ENCODE measurements at places on chromosomes 4 and X.

DNA sequence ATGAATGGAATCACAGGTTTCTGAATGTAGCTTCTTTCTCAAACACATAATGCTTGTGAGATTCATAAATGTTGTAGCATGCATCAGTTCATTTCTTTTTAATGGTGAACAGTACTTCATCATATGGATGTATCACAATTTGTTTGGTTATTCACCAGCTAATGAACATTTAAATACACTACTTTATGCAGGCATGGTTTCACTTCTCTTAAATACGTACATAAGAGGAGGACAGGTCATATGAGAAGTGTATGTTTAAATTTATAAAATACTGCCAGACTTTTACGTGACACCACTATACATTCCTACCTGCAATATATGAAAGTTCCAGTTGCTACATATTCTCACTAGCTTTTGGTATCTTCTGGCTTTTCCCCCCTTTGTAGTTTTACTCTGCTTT, 65.4 kb downstream of the ANKRD17 start:
- DNase-seq = no peak

GRCh38 chr4:46211406-46211805, 87.6 kb upstream of the GABRG1 start:
- no peak for DNase-seq

DNA sequence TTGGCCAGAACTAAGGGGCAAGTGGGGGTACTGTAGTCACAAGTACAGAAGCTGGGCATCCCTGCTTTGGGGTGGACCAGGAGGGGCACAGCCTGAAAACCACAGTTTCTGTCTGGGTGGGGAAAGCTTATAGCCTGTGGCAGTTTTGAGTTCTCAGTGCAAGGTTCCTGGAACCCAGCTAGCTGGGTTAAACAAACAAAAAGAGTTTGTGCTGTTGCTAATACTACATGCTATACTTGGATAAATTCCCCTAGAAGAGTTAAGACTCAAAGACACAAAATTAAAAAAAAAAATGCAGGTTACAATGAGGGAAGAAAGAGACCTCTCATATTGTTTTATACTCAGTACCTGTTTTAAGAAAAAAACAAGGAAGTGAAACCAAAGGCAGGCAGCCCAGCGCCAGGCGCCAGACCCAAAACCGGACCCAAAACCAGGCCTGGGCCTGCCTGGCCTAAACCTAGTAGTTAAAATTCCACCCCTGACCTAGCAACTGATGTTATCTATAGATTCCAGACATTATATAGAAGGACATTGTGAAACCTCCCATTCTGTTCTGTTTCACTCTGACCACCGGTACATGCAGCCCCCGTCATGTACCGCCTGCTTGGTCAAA, 50.8 kb downstream of the SLC2A9 start:
- no peak for DNase-seq

GRCh38 chr4:147863808-147864472, 132.1 kb downstream of the ARHGAP10 start:
- no peak for DNase-seq

DNA sequence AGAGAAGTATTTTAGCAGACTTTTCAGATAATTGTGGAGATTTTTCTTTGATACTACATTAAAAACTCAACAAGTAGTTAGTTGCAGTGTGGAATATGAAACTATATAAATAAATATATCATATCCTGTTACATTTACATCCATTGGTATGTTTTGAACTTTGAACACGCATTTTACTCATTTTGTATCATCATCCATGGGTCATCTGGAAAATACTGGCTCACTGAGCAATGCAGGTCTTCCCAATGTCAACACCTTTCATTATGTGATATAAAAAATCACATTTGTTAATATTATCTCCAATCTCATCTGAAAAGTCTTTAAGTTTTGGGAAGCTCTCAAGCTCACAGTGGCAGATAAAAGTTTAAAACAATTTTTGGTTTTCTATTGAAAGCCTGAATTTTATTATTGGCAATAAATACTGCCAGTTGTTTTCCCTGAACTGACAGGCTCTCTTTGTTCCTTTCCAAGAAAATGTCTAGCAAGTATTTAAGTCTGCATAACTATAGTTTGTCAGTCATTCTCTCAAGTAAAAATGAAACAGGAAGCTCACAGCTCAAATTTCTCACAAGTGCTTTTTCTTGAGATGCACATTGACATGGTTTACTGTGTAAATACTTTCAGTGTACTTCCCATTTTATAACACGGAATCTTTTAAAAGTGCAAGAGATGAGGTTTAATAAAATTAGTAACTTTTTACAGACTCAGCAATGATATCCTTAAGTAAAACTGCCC, 183.5 kb upstream of the GPC4 start:
- no peak for DNase-seq

DNA sequence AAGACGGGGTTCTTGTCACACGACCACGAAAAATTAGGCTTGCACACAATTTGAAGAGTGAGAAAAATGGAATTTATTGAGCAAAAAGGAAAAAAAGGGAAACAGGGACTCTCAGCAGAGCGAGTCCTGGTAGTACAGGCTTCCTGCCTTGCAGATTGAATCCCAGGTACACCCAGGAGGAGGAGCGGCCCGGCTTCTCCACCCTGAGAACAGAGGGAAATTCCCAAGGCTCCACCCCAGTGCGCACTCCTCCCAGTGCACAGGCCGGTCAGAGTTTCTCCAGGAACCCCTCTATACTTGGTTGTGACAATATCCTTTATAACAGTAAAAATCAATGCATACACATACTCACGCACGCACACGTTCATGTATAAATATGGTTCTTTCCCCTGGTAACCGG, 22.0 kb downstream of the SLC4A4 start:
- no peak for DNase-seq

DNA sequence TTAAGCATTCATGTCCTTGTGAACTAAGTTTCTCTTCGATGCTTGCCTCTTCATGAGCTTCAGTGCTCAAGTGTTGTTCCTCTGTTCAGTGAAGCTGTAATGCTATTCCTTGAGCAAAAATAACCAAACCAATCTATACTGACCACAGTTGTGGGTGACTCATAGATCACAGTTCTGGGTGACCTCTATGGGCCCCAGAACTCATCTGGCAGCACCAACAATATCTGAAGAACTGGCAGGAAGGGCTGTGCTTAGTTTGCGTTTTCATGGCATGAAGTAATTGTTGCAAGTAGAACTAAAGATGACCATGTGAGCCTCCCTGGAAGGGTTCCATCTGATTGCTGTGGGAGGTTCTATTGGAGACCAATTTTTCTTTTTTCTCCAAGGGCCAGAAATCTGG, 106.2 kb downstream of the CCNG2 start:
- DNase-seq = no peak

Data from activated CD8-positive, alpha-beta memory T cell treated with anti-CD3 and anti-CD28 coated beads for 1 hour (primary cell).